ENCODE measurements at places on chromosomes 7 and 10.
A peak's percentile ranks its signal among the peaks of the same experiment; 100 is the strongest.

GRCh38 chr10:98524124-98524523 lies 77.4 kb upstream of the HPS1 start:
- no peak for DNase-seq

DNA sequence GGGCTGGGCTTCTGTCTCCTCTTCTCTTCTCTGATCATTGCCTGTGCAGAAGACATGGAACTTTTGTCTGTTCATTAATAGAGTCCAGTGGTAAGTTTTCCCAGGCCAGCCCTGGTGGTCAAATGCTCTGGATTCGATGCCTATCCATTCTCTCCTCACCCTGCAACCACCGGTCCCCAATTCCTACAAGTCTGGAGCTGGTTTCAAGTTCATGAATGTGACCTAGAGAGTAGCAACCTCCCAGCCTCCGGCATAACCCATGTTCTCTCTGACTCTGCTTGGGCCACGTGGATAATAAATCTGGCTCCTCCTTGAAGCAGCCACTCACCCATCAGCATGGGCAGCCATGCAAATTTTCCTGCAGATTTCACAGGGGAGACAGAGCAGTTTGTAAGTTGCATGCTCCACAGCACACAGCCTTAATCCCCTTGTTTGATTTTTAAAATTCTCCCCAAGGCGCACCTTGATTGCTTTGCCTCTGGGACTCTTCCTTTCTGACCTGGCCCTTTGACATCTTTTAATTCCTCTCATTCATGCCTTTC lies 37.3 kb upstream of the PDZD8 start:
- no peak for DNase-seq

GRCh38 chr10:110503528-110504110 lies 5.9 kb downstream of the DUSP5 start:
- DNase-seq = peak; percentile 84

- DNase-seq = no peak
Observed at GRCh38 chr10:44870031-44870430, 41.1 kb upstream of the TMEM72 start.

GRCh38 chr7:155203882-155204691 lies 93.6 kb upstream of the INSIG1 start:
- DNase-seq = no peak

- peak; percentile 89 for DNase-seq
Observed at GRCh38 chr10:117363028-117363427, 12.2 kb downstream of the PDZD8 start.

- peak; percentile 75 for DNase-seq
Observed at GRCh38 chr10:77405771-77406241, 231.8 kb downstream of the KCNMA1 start.

Measured in HCEC 1CT (cell line).